Activated CD4-positive, alpha-beta T cell treated with anti-CD3 and anti-CD28 coated beads, Interleukin-2, amount 10 ng/mL, durations not matched to agents 7 days and 5 days (primary cell): ENCODE measurements at places on chromosomes 13 and 19. TPM values are rescaled to one million over a fixed set of nuclear protein-coding genes. Genes with fewer than 3 reads are reported as not detected.

The LIPE gene
- 29.5 TPM for total RNA-seq

The ZNF442 gene
- total RNA-seq = 0.50 TPM

- no peak overlapping the region for H3K27ac ChIP-seq
- H3K36me3 ChIP-seq = no peaks in the 10 kb centered on the region
- no peak for DNase-seq
- peaks cover 8% of the 10 kb centered on the region for H3K27me3 ChIP-seq
Observed at GRCh38 chr13:30065181-30065580, 214.8 kb upstream of the UBL3 start.

- no peaks in the 10 kb centered on the region for H3K4me1 ChIP-seq
- H3K4me3 ChIP-seq = no peak overlapping the region
- DNase-seq = no peak
- no peaks in the 10 kb centered on the region for H3K36me3 ChIP-seq
- H3K27ac ChIP-seq = no peak overlapping the region
Observed at GRCh38 chr19:30529876-30530275, 157.7 kb downstream of the ZNF536 start.

- peak overlapping the region; percentile 66 for H3K27ac ChIP-seq
- peaks cover 47% of the 10 kb centered on the region for H3K4me1 ChIP-seq
- H3K36me3 ChIP-seq = no peaks in the 10 kb centered on the region
- peaks cover 32% of the 10 kb centered on the region for H3K27me3 ChIP-seq
- DNase-seq = no peak
Observed at GRCh38 chr19:2495651-2496316, 19.9 kb downstream of the GADD45B start.

The ASPDH gene
- not detected for total RNA-seq

DNA sequence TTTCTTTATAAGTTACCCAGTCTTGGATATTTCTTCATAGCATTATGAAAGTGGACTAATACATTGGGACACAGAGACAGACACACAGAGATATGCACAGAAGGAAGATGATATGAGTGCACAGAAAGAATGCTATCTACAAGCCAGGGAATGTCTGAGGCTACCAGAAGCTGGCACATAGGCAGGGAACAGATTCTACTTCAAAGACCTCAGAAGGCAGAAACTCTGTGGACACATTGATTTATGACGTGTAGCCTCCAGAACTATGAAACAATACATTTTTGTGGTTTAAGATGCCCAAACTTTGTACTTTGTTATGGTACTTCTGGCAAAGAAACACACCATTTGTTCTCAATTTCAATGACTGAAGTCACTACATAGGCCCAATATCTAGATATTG lies 556.7 kb downstream of the PCDH9 start:
- H3K27me3 ChIP-seq = no peaks in the 10 kb centered on the region
- no peak overlapping the region for H3K4me3 ChIP-seq
- no peak overlapping the region for H3K27ac ChIP-seq
- DNase-seq = no peak

DNA sequence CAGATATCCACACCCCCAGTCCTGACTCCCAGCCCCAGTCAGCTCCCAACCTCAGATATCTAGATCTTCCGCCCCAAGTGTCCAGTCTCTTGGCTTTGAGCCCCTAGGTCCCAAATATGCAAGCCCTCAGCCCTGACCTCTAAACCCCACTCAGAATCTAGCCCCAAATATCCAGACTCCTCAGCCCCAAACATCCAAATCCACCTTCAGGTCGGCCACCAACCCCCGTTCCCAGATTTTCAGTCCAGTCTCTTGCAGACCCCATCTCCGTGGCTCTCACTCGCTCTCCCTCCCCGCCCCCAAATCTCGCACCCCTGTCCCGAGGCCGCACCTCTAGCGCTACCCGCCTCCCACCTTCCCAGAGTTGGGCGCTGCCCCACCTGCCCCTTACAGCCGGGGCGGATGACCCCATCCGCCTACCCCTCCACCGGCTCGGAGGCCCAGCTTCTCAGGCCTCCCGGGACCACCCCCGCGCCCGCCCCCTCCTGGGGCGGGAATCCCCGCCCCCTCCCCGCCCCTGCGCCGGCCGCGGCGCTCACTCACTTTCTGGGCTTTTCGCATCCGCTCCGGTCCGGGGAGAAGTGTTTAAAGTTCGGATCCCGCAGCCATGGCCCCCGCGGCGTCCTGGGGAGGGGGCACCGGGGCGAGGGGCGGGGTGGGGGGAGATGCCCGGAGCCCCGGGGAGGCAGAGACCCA lies 604 bp downstream of the ERFL start:
- DNase-seq = peak; percentile 30
- H3K4me3 ChIP-seq = peak overlapping the region; percentile 68
- H3K27me3 ChIP-seq = peaks cover 22% of the 10 kb centered on the region
- H3K4me1 ChIP-seq = peaks cover 27% of the 10 kb centered on the region
- H3K27ac ChIP-seq = no peak overlapping the region

- no peak overlapping the region for H3K27ac ChIP-seq
- no peak for DNase-seq
- peaks cover 2% of the 10 kb centered on the region for H3K4me1 ChIP-seq
- H3K4me3 ChIP-seq = no peak overlapping the region
Observed at GRCh38 chr13:40456397-40456953, 210.0 kb downstream of the FOXO1 start.

The EPSTI1 gene
- 121 TPM for total RNA-seq

- H3K4me3 ChIP-seq = no peak overlapping the region
- peaks cover 12% of the 10 kb centered on the region for H3K36me3 ChIP-seq
- no peak for DNase-seq
- no peak overlapping the region for H3K27ac ChIP-seq
- H3K27me3 ChIP-seq = no peaks in the 10 kb centered on the region
Observed at GRCh38 chr13:108313382-108313781, 43.9 kb downstream of the TNFSF13B start.

DNA sequence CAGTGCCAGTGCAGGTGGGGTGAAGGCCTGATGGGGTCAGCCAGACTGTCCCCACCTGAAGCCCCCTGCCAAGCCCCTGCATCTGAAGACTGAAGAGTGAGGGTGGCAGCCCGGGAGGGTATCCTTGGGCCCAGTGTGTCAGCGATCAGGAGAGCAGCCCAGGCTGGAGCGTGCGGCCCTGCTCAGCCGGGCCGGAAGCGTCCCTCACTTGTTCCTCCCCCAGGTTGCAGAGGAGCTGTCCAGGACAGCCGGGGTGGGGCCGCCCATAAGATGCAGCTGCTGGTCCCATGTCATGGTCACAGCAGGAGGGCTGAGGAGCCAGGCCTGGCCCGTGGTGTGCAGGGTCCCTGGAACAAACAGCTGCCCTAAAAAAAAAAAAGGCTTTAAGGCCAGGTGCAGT lies 55.4 kb downstream of the KDM4B start:
- DNase-seq = no peak
- no peaks in the 10 kb centered on the region for H3K4me1 ChIP-seq
- no peaks in the 10 kb centered on the region for H3K27me3 ChIP-seq
- H3K36me3 ChIP-seq = no peaks in the 10 kb centered on the region

DNA sequence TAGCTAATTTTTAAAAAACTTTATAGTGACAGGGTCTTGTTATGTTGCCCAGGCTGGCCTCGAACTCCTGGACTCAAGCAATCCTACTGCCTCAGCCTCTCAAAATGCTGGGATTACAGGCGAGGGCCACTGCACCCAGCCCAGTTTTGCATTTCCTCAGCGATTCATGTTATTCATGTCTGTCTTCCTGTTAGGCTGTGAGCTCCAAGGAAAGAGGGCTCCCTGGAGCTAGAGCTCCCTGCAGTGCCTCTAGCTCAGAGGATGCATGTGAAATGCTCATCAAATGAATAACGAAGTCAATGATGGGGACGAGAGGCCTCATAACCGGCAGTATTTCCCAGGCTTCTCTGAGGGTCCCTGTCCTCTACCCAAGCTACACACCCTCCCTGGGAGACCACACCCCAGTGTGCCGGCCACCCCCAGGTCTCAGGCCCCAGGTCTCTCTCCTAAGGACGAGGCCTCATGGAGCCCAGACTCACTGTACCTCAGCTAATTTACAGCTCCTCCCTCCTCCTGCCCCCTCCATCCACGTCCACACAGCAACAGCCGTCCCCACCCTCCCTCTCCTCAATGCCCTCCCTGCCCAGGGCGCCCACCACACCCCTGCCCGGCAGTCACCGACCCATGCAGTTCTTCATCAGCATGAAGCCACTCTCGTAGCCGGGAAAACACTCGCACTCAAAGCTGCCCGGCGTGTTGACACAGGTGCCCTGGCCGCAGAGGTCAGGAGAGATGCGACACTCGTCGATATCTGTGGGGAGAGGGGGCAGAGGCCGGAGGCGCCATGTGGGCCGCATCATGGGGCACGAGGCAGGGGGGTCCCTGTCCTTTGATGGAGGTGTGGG lies 28.5 kb downstream of the FBN3 start:
- no peaks in the 10 kb centered on the region for H3K36me3 ChIP-seq
- no peaks in the 10 kb centered on the region for H3K4me1 ChIP-seq

The FLT1 gene
- 0.32 TPM for total RNA-seq

The CNMD gene
- total RNA-seq = not detected
